Fibroblast of skin of scalp (primary cell): ENCODE measurements at places on chromosomes 11 and 22.
A peak's percentile ranks its signal among the peaks of the same experiment; 100 is the strongest.

- no peak for DNase-seq
Measured at GRCh38 chr22:35353318-35353717, 27.6 kb upstream of the HMOX1 start.

DNA sequence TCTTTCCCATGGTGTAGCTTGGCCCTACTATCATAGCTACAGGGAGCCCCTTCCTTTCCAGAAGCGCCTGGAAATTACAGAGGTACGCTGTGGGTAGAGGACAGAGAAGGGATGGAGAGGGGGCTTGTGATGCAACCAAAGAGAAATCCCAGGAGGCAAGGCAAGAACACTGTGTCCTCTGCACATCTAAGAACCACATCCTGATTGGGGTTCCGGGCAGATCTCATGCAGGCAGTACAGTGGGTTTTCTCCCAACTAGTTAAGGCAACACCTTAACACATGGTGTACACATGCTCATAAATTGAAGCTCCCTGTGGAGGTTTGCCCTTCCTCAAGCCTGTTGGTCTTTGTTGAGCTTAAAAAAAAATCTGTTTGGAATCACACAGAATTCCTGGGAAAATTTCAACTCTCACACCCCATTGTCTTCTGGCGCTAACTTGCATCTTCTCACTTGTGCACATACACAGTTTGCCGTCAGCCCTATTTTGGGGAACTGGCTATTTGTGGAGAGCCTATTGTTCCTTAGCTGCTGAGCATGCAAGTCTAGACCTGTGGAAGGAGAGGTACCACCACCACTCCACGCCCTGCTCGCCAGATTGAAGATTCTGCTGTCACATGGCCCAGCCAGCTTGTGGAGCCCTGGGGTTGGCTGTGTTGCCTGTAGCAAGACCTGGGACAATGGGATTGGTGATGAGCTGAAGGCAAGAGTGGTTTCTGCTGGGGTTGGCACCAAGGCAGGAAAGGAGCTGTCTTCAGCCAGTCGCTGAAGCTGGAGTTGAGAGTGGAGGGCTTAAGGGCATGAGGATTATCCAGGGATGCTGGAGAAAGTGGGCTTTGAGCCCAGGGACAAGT, 52.4 kb downstream of the ALX4 start:
- DNase-seq: no peak

GRCh38 chr11:114262681-114263512, 33.3 kb upstream of the NNMT start:
- peak; percentile 59 for DNase-seq

GRCh38 chr22:45218976-45219375, 21.7 kb downstream of the KIAA0930 start:
- DNase-seq: peak; percentile 13

- DNase-seq: peak; percentile 93
Measured at GRCh38 chr11:128407962-128408361, 179.4 kb downstream of the ETS1 start.

DNA sequence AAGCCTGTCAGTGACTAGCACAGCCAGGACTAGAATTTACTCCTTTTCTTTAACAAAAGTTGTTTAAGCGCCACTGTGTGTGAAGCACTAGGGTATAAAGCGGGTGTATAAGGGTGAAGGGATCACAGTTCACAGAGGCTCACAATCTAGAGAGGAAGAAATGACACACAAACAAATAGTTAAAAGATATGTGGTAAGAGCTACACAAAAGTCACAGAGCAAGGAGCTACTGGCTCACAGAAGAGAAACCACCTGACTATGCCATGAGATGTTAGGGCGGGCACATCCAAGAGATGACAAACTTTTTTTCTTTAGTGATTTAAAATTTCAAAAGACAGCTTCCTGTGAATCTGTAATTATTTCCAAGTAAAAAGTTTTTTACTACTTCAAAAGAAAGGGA, 55.6 kb downstream of the PHF21A start:
- no peak for DNase-seq

DNA sequence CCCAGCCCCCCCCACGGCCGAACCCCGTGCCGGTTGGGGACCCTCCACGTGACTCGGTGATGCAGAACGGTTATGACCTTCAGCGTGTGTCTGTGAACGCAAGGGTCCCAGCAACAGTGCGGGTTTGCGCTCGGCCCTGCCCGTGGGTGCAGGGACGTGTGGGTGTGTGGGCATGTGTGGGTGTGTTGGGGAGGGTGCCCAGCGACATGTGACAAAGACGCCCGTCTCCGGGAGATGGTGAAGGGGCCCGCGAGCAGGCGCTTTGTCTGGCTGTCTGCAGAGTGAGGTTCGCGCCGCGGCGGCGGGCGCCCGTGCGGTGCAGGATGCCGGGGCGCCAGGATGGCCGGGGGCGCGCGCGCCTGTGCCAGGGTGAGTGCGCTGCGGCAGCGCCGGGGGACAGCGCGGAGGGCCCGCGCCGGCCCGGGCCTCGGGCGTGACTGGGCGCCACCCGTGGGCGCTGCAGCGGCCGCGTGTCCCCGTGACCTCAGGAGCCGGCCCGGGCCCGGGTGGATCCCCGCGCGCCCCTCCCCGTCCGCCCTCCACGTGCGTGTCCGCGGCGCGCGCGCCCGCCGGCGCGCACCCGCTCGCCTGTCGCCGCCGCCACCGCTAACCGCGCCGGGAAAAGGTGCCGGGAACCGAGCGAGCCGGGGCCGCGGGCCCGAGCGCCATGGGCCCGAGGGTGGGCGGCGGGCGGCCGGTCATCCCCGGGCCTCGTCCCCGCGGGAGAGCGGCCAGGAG, at the start of gene LRFN4:
LRFN4 (plus strand) TSS at position 569 of the 738 bp plus-strand sequence. CDS start 681 bp downstream, outside the sequence.
- no peak for DNase-seq

- peak; percentile 98 for DNase-seq
Measured at GRCh38 chr11:120547811-120548681, 36.5 kb downstream of the GRIK4 start.

DNA sequence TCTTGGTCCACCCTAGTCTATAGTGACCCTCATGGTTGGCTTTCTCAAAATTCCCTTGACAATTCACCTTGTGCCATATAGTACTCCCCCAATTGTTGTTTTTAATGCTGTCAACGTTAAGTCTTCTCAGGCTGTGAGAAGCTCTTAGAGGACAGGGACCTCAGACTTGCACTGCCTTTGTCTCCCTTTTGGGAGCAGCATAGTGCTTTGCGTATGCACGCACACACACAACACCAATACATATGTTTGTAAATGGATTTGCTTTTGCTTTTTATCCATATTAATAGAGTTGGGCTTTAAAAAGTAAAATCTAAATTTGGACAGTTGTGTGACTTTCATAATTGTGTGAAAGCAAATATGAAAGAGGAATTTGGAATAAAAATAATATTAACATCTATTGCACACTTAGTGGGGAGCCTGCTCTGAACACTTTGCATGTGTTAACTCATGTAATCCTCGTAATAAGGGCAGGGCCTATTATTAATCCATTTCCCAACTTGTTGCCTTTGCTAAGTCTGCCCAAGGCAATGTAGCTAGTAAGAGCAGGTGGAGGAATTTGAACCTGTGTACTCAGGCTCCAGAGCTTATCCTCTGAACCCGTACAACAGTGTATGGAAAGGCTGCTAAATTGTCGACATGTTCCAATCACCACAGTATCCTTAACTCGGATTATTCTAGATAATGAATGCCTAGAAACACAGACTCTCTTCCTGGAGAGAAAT, 257.7 kb upstream of the NARS2 start:
- no peak for DNase-seq

DNA sequence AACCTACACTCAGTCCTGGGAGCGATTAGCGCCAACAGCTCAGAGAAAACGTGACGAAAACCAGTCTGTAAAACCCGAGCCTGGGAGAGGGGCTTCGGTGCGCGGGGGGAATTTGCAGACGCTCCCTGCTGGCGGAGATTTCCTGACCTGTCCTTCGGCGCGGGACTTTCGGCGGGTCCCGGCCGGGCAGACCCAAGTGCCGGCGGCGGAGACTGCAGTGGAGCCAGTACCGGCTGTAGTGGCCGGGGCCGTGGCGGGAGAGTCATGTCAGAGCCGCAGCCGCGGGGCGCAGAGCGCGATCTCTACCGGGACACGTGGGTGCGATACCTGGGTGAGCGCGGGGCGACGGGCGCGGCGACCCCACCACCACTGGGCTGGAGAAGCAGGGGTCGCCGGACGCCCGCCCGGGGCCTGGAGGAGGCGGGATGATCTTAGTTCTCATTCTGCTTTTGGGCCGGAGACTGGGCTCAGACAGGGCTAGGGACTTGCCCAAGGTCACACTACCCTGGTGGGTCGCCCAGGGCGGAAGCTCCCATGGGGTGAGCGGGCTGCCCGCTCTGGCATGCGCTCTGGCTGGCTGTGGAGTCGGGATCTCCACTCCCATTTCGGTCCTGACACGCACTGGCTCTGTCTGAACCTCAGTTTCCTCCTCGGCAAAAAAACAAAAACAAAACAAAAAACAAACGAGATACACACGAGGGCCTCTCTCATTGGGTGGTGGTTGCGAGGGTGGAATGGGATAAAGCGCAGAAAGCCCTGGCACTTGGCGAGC, at the start of gene MTFP1:
MTFP1 (plus strand) TSS at position 153 of the 772 bp plus-strand sequence; CDS start at position 265, 112 bp downstream.
- peak; percentile 76 for DNase-seq

GRCh38 chr11:64357904-64358535, 942 bp upstream of the RPS6KA4 start:
- no peak for DNase-seq

DNA sequence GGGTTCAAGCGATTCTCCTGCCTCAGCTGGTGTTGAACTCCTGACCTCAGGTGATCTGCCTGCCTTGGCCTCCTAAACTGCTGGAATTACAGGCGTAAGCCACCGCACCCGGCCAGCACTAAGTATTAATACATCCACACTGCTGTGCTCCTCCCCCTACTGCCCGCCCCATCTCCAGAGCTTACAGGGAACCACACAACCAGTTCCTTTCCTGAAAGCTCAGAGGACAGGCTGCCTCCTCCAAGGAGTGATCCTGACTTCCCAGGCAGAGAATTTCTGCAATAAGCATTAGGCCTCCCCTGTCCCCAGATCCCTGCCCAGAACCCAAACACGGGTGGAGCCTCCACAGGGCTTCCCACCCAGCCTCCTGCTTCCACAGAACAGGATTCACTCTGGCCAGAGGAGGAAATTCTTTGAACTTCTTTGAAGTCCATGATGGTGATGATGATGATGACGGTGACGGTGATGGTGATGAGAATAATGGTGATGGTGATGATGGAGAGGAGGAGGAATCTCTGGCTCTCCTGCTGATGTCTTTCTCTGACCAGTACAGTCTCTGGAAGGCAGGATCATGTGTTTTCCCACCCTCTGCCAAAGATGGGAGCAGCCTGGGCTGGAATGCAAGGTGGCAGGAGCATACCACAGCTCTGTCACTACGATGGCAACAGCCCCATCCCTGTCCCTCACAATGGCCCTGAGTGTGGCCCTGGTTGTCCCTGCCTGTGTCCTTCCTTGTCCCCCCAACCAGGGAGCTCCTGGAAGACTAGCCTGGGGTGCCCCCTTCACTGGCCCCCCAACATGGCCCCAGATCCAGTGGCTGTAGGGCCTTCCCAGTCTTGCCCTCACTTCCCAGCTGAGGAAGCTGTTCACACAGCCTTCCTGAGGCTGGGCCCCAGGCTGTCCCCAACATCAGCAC, 33.5 kb upstream of the CSNK1E start:
- DNase-seq: no peak

DNA sequence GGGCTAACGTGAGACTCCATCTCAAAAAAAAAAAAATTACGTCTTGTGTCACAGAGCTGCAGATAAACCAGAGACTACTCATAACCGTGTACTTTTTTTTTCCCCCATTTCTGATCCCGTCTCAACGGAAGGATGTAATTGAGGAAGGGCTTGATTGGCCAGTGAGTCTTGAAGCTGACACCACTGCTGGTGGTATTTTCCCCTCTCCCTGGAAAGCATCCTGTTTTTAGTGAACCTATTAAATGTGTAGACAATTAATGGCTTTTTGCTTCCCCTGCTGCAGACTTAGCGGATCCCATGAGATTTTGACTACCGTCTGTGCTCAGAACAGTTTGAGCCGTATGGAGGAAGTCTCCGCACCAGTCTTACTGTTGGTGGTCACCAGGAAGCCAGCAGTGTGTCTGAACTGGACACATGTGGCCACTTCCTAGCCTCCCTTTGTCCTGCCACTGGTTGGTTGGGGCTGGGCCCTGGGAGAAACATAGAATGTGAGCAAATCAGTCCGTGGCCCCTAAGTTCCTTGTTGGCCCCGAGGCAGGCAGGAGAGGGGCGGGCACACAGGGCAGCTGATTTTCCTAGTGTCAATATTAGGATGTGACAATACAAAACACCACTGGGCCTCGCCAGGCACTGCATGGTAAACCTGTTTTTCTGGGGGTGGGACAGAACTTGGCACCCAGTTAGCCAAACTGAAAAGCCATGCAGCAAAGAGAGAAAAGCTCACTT, 3.1 kb downstream of the BIK start:
- DNase-seq: no peak

- no peak for DNase-seq
Measured at GRCh38 chr11:17898782-17899181, 114.1 kb downstream of the SERGEF start.

DNA sequence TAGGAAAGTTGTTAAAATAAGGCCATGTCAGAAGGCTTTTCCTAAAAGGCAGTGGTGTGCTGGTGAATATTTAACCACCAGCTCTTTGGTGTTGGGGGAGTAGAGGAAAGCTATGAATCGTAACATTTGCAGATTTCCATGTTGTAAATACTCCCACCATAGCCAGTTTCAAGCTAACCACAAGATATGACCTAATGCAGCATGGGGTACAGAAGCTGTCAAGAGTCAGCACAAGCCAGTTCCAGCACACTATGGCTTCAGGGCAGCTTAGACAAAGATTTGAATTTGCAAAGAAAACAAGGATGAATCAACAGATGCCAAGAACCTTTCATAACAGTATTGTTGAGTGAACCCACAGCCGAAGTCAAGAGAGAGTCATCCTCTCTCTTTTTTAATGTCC, 40.0 kb downstream of the COMMD9 start:
- peak; percentile 80 for DNase-seq

GRCh38 chr11:72081821-72082453, 1.3 kb downstream of the LRRC51 start:
- no peak for DNase-seq

GRCh38 chr11:103716363-103716762, 320.1 kb upstream of the DDI1 start:
- no peak for DNase-seq

DNA sequence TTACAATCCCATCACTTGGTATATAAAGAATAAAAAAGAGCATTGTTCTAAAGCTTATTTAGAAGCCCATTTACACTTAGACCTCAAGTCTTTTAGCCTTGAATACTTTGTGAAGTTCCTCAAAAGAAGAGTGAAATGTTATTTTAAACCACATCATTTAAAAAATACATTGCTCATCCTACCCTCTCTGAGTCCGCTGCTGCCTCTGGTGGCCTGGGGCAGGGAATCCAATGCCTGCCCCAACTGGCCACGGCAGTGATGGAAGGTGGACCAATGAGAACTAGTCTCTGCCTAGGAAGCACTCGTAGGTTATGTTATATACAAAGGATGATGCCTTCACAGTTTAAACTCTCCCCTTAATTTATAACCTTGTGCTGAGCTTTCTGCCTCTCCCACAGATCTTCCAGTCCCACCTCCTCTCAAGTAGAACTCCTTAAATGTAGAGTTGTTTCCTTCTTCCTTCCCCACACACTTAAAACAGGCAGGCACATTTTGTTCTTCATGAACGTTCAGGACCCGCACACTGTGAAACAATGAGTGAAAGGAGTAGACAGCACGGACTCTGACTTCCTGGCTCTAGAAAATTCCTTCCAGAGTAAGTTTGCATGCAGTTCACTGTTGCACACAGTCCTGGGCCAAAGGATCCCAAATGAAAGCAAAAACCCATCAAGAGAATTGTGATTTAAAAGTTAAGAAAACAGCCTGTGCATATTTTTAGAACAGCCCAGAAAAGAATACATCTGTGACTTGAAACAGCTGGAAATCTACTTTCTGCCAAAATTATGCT, 167.8 kb downstream of the RRAS2 start:
- no peak for DNase-seq
